ENCODE measurements at places on chromosomes 11 and 22.

GRCh38 chr11:102576350-102576749, 45.8 kb upstream of the MMP7 start:
- DNase-seq = no peak

GRCh38 chr11:23100726-23101125, 240.5 kb upstream of the CCDC179 start:
- no peak for DNase-seq

DNA sequence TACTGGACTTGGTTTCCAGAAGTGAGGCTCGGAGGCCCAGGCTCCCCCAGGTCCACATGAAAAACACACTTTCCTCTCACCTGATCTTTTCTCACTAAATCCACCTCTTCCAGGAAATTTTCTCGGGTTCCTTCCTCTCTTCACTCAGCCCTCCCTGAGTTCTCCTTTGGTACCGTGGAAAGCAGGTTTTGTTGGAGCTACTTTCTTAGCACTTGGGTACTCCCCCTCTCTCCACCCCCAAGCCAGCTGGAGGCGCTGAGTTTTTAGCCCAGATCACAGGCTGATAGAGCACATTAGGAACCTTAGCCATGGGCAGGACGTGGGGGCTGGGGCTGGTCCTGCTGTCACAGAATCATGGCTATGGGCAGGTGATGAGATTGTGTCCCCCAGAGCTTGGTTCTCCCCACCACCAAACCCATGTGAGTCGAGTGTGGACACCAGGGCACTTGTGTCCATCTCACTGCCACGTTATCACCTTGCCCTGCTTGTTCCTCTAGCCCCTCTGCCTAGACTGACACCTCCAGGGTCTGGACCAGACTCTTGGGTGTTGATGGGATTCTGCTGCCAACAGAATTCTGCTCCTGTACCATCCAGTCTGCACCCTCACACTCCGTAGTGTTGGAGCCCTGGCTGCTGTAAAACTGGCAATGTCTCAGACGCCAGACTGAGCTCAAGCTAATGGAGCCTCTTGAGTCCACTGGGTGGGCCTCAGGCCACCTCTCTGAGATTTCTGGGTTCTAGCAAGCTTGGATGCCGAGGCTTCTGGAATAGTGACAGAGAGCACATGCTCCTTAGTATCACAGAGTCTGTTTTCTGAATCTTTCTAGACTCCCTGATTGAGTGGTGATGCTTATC, 74.9 kb upstream of the NARS2 start:
- DNase-seq = no peak

DNA sequence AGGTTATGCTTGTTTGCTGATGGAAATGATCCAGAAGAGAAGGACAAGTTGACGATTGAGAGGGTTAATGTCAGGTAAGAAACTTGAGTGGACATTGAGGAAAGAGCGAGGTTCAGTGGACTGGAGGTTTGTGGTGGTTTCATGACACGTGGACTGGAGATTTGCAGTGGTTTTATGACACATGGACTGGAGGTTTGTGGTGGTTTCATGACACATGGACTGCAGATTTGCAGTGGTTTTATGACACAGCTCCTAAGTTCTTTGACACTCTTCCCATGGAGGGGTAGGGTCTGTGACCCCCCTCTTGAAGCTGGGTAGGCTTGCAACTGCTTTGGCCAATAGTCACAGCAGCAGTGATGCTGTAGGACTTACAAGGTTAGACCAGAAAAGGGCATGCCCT, 5.4 kb upstream of the MAPK8IP2 start:
- no peak for DNase-seq

GRCh38 chr11:77475206-77475605, 1.3 kb upstream of the PAK1 start:
- no peak for DNase-seq

GRCh38 chr11:69928121-69928520, 108.9 kb upstream of the FGF3 start:
- no peak for DNase-seq

DNA sequence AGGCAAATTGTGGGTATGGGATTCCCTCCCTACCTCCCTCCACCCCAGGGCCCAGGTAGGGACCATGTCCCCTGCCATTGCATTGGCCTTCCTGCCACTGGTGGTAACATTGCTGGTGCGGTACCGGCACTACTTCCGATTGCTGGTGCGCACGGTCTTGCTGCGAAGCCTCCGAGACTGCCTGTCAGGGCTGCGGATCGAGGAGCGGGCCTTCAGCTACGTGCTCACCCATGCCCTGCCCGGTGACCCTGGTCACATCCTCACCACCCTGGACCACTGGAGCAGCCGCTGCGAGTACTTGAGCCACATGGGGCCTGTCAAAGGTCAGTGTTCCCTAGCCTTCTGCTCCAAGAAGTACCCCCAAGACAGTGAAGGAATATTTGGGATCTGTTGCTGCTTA, at the start of gene TOMT:
Gene TOMT, plus strand, starts transcription at position 37 of the 400 bp plus-strand sequence. Its CDS starts 28 bp downstream, at position 65.
- DNase-seq = no peak

DNA sequence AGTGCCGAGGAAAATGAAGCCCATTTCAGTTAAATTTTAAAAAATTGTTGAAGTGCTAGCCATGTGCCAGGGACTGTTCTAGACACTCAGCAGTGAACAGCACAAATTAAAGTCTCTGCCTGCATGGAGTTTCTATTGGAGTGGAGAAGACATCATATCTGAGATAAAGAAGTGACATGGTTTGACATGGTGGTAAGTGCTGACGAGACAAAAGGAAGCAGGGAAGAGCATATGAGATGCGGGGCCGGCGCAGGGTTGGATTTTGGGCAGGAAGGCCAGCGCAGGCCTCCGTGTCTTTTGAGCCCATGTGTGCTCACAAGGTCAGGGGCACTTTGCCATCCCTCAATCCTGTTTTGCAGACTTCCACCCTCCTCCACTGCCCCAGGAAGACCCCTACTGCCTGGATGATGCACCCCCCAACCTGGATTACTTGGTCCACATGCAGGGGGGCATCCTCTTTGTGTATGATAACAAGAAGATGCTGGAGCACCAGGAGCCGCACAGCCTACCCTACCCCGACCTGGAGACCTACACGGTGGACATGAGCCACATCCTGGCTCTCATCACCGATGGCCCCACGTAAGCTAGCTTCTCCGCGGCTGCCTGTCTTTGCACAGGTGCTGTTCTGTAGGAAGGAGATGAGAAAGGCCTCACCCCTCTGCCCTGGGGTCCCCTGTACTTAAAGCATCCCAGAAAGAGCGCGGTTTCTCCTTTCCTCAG, 29.6 kb downstream of the AMPD3 start:
- no peak for DNase-seq

DNA sequence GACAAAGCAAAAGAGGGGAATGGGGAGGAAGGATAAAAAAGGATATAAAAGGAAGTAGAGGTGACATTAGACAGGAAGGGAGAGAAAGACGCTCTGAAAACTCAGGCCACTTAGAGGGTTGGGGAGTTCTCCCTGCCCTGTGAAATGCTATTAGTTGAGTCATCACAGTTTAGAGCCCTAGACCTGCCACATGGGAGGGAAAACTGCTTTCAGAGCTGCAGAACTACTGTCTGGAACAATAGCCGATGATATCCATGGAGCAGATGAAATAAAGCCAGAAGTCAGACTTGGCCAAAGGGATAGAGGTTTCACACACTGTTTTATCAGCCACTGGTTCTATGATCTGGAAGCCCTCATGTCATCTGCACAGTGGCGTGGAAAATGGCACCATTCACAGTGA, 157.9 kb downstream of the NCAM1 start:
- no peak for DNase-seq

DNA sequence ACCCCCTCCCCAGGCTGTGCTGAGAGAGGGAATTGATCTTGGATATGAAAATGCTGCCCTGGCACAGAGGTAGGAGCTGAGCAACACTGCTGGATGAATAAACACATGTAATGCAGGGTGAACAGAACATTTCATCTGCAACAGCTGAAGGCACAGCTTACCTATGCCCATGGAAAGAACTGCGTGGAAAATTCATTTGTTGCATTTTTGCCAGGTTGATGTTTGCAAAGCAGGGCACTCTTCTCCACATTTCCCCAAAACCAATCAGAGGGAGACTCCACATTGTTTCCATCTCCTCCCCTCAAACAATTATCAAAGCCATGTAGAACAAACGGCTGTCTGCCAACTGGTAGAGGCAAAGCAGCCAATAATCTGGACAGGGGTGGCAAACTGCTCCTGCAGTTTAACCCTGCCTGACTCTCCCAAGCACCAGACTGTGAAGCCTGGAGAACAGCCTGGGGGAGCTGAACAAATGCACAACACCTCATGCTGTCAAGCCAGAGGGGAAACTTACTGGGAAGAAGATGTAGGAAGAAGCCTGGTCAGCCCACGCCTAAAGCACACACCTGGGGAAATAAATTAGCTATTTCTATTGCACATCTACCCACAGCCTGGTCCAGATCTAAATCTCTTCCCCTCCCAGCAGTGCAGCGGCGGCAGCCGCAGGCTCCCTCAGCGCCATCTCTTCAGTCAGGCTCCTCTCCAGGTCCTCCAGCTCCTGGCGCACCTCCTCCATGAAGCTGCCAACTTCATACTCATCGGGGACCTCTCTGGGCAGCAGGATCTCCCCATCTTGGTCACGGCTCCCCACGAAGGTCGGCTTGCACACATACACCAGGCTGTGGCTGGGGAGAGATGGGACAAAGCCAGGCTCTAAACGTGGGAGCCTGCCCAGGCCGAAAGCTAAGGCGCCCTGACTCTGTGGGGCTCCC, 44.3 kb downstream of the DKK3 start:
- no peak for DNase-seq

- DNase-seq = no peak
These were observed 1.5 kb downstream of the LTBP3 start for GRCh38 chr11:65556470-65557279.

DNA sequence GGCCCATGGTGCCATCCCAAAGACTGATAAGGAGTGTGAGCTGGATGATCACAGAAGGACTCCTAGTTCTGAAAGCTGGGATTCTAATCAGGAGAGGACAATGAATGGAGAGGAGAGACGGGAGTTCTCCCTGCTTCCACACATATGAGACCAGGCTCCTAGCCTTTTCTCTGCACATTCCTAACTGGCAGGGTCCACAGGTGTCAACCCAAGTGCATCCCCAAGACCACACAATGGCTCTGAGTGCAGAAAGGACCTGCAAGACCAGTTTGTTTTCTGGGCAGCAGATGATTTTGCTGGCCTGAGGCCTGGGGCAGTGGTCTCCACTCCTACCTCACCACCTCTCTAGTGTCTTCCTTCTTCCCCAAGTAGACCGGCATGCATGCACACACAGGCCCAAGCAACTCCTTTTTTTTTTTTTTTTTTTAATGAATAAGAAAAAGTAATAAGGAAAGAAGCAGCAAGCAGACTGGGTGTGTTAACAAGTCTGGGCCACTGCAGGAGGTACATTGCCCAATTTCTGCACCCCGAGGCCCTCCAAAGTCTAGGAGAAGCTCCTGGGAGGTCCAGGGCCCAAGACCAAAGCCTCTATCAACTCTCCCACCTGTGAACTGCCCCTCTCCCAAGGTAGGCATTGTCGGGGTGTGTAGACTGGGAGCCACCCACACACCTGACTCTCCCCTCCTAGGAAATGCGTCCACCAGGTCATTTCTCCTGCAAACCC, 1.2 kb upstream of the TSKU start:
- no peak for DNase-seq

DNA sequence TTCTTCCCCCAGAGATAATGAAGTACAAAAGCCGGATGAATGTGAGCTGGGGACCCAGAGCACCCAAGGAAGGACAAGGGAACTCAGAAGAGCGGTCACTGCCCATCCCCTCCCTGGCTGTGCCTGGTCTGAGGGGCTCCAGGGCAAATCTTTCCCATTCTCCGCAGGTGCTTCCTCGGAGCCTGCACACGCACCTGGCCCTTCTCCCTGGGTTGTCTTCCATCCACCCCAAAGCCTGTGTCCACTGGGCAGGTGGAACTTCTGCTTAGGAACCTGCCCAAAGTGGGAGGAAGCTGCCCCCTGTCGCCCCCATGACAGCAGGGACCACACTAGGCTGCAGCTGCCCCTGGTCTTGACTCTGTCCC, 121.0 kb upstream of the FGF3 start:
- no peak for DNase-seq

GRCh38 chr11:119389611-119390254, 8.2 kb upstream of the USP2 start:
- no peak for DNase-seq

DNA sequence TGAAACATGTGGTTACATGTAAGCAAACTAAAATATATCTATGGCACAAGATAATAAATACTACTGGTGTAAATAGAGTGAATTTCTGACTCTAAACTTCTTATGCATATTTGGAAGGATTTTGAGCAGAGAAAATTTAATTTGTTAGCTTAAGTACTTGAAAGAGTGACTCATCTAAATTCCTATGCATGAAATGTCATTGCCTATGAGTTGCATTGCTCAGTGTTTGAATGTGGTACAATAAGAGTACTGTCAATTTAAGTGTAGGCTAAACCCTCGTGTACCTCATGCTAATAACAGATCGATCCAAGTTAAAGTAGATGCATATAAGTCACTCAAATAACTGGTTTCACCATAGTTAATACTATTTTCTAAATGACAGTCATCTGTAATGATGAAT, 5.3 kb upstream of the CARD18 start:
- peak; percentile 81 for DNase-seq

- DNase-seq = no peak
These were observed 169.1 kb downstream of the NXPE2 start for GRCh38 chr11:114847306-114847975.

GRCh38 chr22:26168939-26169314, 335 bp upstream of the SEZ6L start:
- no peak for DNase-seq

- DNase-seq = no peak
These were observed 55.8 kb downstream of the UBASH3B start for GRCh38 chr11:122711362-122711761.

DNA sequence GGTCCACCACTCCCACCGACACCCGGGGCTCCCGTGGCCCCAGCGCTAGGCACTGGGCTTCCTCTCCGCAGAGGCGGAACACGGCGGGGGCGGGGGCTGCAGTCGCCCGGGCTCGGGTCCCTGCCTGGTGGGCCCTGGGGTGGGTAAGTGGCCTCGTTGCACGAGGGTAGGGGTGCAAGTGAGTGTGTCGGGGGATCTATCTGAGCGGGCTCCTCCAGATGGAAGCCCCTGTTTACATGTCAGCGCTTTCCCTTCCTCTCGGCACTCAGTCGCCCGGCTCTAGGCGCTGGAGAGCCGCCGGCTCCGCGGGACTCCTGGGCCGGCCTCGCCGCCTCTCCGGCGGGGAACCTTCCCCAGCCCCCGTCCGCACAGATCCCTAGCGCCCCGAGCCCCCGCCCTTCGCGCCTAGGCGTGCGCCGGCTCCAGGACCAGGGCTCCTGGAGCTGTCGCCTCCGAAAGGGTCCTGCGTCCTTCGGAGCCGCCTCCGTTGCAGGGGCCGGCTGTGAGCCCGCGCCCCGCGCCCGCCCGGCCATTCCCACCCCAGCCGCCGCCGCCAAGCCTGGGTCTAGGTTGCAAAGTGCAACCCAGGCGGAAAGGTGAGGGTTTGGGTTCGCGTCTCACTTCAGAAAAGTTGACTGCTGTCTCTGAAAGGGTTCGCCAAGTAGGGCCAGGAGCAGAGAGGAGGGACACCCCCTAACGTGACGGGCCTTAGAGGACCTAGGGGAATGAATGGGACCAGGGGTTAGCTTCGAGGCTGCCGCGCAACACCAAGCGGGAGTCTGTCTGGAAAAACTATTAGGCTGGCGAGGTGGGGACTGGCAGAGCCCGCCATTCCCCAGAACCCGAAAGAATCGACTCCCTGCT, 978 bp downstream of the FLI1 start:
- no peak for DNase-seq

GRCh38 chr22:36311386-36312085, 58.6 kb downstream of the APOL1 start:
- DNase-seq = no peak

- DNase-seq = no peak
These were observed 62.5 kb downstream of the SMIM38 start for GRCh38 chr11:69218271-69218682.

GRCh38 chr11:31655483-31655882, 145.9 kb downstream of the ELP4 start:
- DNase-seq = peak; percentile 100

Data from retinal pigment epithelial cell (primary cell).